ENCODE measurements at places on chromosomes 1 and 21.

- DNase-seq = no peak
These were observed 45.0 kb upstream of the SLC35F3 start for GRCh38 chr1:233859446-233859845.

- DNase-seq = no peak
These were observed 738 bp downstream of the LURAP1 start for GRCh38 chr1:46203738-46204405.

DNA sequence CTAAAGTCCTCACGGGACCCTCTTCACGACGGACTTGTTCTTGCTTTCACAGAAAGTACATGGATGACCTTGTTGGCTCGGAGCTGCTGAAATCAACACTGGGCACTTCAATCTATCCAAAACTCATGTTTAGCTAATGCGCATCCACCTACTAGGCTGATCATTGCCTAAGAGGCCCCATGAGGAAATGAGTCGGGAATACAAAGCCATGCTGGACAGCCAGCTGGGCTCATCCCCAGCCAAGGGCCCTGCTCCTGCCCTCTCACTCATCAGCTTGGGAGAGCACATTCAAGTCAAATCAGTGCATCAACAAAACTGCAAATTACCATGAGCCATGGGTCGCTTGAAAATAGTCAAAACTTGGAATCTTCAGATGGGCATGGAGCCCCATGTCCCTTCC, 14.8 kb upstream of the HEYL start:
- DNase-seq = no peak

GRCh38 chr1:230067871-230068620, 1.0 kb downstream of the GALNT2 start:
- peak; percentile 30 for DNase-seq

- DNase-seq = no peak
These were observed 121.7 kb downstream of the SIPA1L2 start for GRCh38 chr1:232508130-232508701.

GRCh38 chr21:41124641-41125201, 43.2 kb upstream of the BACE2 start:
- DNase-seq = no peak

- DNase-seq = peak; percentile 70
These were observed 588 bp downstream of the FLVCR1 start for GRCh38 chr1:212858461-212859265.

DNA sequence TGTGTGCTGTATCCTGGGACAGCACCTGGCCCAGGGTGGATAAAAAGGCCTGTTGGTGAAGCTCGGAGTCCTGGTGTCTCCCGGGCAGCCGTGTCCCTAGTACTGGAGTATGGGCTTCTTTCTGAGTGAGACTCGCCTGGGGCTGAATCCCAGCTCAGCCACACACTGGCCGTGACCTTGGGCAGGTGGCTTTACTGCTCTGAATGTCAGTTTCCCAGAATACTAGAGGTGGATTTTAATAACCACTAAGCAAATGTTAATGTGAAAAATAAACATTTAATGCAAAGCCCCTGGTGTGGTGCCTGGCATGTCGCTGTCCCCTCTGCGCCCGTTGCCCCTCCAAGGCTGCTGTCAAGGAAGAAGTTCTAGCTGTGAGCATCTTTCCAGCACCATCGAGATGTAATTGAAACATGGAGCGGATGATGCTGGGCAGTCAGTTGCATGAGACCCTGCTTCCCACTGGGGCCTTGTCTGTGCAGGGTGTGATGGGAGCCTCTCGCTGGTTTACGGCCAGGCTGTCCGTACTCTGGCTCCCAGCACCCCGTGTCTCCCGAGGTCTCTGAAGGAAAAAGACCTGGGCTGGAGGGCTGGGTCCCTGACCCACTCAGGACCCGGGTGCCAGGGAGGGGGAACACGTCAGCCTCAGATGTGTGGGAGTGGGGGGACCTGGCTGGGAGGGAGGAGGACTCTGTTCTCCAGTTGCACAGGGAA, 527.8 kb downstream of the MATN1 start:
- peak; percentile 14 for DNase-seq

DNA sequence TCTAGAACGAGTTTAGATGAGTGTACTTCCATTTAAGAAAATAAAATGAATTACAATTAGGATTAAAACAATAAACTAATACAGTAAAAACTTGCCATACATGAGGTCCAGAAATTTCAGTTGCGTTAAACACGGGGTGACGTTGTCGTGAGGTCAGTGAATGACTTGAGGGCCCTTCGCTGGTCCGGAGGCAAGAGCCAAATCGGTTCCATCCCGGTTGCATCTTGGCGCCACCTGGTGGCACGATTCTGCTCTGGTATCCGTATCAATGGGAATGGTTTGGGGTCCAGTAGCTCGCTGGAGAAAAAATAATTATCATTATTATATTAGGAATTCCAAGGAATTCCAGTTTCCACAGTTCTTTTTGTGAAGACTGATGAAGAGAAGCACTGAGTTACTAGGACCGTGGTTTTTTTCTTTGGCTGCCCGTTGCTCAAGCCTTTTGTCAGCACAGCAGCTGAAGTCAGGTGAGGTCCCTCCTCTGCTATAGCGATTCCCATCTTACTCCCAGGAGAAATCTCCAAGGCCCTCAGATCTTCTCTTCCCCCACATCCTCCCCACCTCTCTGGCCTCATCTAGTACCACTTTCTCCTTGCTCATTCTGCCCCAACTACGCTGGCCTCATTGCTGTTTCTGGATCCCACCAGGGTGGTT, 161.4 kb downstream of the SLC35F3 start:
- DNase-seq = no peak

DNA sequence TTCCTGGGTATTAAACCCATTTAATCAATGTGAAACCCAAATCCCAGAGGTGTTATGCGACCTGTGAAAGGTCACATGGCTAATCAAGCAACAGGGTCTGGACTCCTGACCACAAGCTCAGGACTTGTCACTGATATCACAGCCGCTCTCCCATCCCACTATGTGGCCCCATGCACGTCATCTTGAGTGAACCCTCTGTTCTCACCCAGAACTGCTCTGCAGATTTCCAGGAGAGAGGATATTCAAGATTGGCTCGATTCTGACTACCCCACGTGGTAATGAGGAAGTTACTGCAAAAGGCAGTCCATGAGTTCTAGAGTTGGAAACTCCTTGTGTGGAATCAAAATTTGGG, 173.5 kb upstream of the ETV3 start:
- DNase-seq = no peak

- DNase-seq = no peak
These were observed 26.9 kb upstream of the SLC44A3 start for GRCh38 chr1:94793296-94793656.
